ENCODE measurements at places on chromosomes 3 and 15. TPM values are rescaled to one million over a fixed set of nuclear protein-coding genes. Genes with fewer than 3 reads are reported as not detected.

Gene CD80
- total RNA-seq = not detected

Gene VGLL3
- total RNA-seq = 15.6 TPM

Gene SPESP1
- total RNA-seq = 1.3 TPM

Gene ADGRG7
- not detected for total RNA-seq

Gene TLR9
- total RNA-seq = not detected

Gene IL20RB
- total RNA-seq = 0.33 TPM

Gene POTEB
- total RNA-seq = not detected

Gene LINGO1
- 0.16 TPM for total RNA-seq

Gene SH2D7
- not detected for total RNA-seq

Gene PDZRN3
- 1.0 TPM for total RNA-seq

Gene TRAT1
- not detected for total RNA-seq

Gene LIPC
- total RNA-seq = 0.16 TPM

Gene TCAIM
- total RNA-seq = 15.3 TPM

Gene GCSAM
- total RNA-seq = not detected

Gene GATA2
- total RNA-seq = 2.1 TPM

Gene CISH
- 5.3 TPM for total RNA-seq

Gene ALDH1L1
- total RNA-seq = 0.25 TPM

Gene SLC24A1
- 4.2 TPM for total RNA-seq

Gene PPP1R14D
- total RNA-seq = not detected

Gene KLHL40
- not detected for total RNA-seq

Gene HDAC11
- 7.0 TPM for total RNA-seq

Gene C3orf38
- total RNA-seq = 21.0 TPM

Gene PLS1
- 10.8 TPM for total RNA-seq

Gene KIF15
- 13.9 TPM for total RNA-seq

Gene AMT
- total RNA-seq = 0.65 TPM

Gene MUC4
- 0.25 TPM for total RNA-seq

Gene SCN11A
- not detected for total RNA-seq

Gene PRR20G
- not detected for total RNA-seq

Gene TFDP2
- 37.1 TPM for total RNA-seq

Gene CADM2
- not detected for total RNA-seq

Gene STAC
- 31.0 TPM for total RNA-seq

Gene ZNF80
- total RNA-seq = not detected

Gene SLC28A2
- not detected for total RNA-seq

Gene FBXL2
- total RNA-seq = 10.4 TPM

Gene NKTR
- 13.3 TPM for total RNA-seq

Gene SERINC4
- not detected for total RNA-seq

Gene CPB1
- total RNA-seq = not detected

Gene CCDC32
- 17.6 TPM for total RNA-seq

Gene PP2D1
- not detected for total RNA-seq

Gene CCR9
- total RNA-seq = not detected

Gene NCEH1
- 46.1 TPM for total RNA-seq

Gene CCRL2
- total RNA-seq = 0.33 TPM

Gene SERPINI2
- total RNA-seq = not detected

All from mesangial cell (primary cell).